ENCODE measurements at places on chromosomes 4 and X.

DNA sequence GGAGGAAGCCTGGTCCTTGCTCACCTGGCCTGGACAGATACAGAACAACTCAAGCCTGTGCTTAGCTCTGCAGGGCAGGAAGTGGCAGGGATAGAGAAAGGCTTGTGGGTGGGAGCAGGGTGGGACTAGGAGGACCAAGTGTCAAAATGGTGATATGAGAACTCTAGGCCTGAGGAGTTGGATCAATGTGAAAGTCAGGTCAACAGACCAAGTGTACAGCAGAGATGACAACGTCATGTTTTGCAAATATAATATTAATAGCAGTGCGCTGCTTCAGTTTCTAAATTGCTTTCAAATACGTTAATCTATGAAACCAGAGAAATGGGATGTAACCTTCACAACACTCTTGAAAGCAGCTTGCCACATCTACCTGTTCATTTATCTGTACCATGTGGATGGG, 114.2 kb upstream of the MAP3K15 start:
- no peak overlapping the region for H3K27ac ChIP-seq

DNA sequence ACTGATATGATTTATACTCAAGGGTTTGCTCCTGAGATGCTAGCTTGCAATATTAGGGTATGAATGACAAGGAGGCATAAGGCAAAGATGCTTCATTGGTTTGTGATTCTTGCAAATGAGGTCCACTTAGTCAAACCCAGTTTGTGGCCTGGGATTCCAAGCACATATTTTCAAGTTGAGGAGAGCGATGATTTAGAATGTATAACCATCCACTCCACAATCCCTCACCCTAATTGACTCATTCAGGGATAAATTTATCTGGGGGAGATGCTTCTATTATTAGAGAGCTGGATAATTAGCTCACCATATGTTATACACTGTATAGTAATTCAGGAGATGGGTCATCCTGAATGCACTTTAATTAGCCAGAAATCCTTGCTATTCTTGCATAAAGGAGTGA, 118.3 kb upstream of the PUDP start:
- H3K4me1 ChIP-seq = peaks cover 15% of the 10 kb centered on the region
- no peaks in the 10 kb centered on the region for H3K27me3 ChIP-seq
- no peak overlapping the region for H3K27ac ChIP-seq
- no peaks in the 10 kb centered on the region for H3K36me3 ChIP-seq
- H3K4me3 ChIP-seq = no peak overlapping the region

DNA sequence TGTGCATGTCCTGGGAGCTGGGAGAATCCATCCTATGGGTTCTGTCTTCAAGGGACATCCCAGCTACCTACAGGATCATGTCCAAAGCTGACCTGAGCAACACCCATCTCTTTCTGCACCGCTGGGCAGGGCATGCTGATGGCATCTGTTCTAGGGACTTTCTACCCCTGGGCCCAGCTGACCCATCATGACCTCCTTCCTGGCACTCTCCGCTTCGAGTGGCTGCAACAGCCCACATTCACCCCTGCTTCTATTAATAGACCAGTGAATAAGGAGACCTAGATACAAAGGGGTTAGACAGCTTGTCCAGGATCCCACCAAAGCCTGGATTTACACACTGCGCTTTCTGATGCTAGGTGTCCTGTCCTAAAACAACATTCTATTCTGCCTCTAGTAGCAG, 44.6 kb upstream of the GPR173 start:
- DNase-seq = no peak
- H3K4me3 ChIP-seq = no peak overlapping the region
- H3K27me3 ChIP-seq = no peaks in the 10 kb centered on the region
- H3K4me1 ChIP-seq = no peaks in the 10 kb centered on the region
- H3K27ac ChIP-seq = no peak overlapping the region

GRCh38 chr4:185398618-185399017, 2.0 kb downstream of the ANKRD37 start:
- no peak for DNase-seq
- no peak overlapping the region for H3K27ac ChIP-seq
- no peaks in the 10 kb centered on the region for H3K27me3 ChIP-seq
- H3K4me3 ChIP-seq = no peak overlapping the region
- H3K4me1 ChIP-seq = peaks cover 14% of the 10 kb centered on the region

GRCh38 chr4:148575577-148575976, 133.4 kb upstream of the NR3C2 start:
- H3K27me3 ChIP-seq = no peaks in the 10 kb centered on the region
- H3K27ac ChIP-seq = no peak overlapping the region

GRCh38 chrX:24153178-24153795, 3.8 kb downstream of the ZFX start:
- H3K4me1 ChIP-seq = peaks cover 79% of the 10 kb centered on the region
- no peak for DNase-seq
- H3K36me3 ChIP-seq = no peaks in the 10 kb centered on the region
- H3K4me3 ChIP-seq = peak overlapping the region; percentile 7
- peak overlapping the region; percentile 37 for H3K27ac ChIP-seq

GRCh38 chr4:184153781-184154180, 63.9 kb downstream of the ENPP6 start:
- H3K27me3 ChIP-seq = no peaks in the 10 kb centered on the region
- H3K4me3 ChIP-seq = no peak overlapping the region
- no peak overlapping the region for H3K27ac ChIP-seq
- H3K4me1 ChIP-seq = no peaks in the 10 kb centered on the region
- DNase-seq = no peak
- H3K36me3 ChIP-seq = no peaks in the 10 kb centered on the region
